ENCODE measurements at places on chromosomes 4 and X. TPM values are rescaled to one million over a fixed set of nuclear protein-coding genes. Genes with fewer than 3 reads are reported as not detected.

- no peak for DNase-seq
Measured at GRCh38 chrX:45815441-45815840, 614.8 kb upstream of the DIPK2B start.

GRCh38 chr4:88846206-88846790, 148.7 kb upstream of the NAP1L5 start:
- DNase-seq = no peak

DNA sequence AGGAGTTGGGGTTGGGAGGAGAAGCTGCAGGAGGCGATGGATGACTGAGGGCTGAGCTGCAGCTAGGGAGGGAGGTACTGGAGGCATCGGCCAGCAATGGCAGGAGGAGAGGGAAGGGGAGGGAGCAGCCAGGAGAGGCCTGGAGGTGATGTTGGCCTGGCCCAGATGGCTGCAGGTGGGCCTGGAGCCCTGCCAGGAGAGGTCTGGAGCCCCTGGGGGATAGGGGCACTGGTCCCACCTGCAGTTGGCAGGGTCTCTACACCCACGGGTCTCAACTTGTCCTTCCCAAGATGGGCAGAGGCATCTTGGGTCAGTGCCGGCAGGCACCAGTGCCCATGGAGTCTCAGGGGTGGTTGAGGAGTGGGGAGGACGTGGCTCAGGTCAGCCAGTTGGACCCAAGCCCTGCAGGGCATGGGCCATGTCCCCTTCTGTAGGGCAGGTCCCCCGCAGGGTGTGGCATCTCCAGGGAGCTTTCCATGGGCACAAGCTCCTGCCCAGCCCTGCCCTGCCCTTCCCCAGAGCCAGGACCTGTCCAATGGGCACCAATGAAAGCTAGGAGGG, 2.7 kb upstream of the MXD4 start:
- DNase-seq = no peak

SRPX2 gene
- not detected for total RNA-seq

DNA sequence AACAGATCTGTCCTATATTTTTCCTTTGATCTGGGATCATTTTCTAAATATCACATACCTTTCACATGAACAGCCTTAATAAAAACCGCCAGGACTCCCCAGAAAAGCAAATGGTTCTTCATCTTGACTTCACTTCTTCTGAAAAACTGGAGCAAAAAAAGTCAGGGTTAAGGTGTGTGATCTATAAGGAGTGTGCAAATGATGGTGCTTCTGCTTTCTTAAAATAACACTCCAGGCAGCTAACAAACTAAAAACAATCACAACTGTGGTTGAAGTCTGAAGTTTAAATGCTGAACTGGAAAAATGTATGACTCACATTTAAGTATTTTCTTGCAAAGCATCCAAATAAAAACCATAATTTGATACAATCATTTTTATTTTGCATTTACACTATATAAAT, at the start of gene JCHAIN:
Gene JCHAIN (minus strand): TSS at position 140 of the 400 bp plus-strand sequence. CDS start 18 bp downstream, at position 122.
- no peak for DNase-seq

GRCh38 chr4:178309890-178310289, 867.7 kb upstream of the AGA start:
- no peak for DNase-seq

DNA sequence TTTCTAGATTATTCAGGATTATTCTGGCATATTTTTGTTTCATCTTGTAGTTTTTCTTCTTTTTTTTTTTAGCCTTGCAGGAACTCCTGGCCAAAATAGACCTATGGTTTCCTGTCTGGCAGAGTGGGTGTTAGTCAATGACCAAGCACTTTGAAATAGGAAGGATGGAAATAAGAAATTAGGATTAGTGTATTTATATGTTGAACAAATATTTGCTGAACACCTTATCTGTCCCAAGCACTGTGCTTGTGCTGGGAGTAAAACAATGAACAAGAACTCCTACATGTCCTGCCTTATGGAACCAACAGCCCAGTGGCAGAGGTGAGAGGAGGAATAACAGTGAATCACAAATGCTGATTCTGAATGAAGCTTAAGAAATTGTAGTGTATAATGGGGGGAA, 4.5 kb downstream of the MMRN1 start:
- no peak for DNase-seq

DNA sequence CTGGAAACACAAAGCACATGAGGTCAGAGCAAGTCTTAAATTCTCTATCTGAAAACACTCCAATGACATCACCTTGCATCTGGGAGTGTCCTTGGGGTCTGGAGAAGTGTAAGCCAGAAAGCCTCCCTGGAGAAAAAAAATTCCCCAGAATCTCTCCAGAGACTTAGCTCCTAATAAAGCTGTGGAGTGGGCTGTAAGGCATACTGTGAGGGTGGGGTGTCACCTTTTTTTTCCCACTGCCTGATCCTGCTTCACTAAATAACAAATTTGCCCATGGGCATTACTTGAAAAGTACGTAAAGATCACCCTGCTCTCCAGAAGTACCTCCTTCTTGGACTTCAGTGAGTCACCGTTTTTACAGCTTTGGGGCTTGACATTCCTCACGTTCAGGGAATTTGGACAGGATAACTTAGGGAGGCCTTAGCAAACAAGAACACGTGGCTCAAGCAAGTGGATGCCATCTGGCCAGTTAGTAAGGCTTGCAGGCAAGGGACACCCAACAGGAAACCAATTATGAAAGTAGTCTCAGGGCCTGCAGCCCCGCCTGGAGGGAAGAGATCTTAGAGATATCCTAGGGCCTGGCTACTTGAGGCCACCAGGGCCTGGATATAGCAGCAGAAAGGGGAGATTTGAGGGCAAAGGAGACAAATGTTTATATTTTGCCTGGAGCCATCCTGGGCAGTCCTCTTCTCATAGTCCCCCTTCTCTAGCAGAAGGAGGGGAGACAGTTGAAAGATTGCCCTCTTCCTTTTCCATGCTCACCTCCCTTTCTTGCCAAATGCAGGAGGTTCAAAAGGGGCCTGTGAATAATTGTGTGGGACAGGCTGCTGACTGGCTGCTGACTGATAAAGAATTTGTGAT, 60.1 kb upstream of the PLAC1 start:
- no peak for DNase-seq

Measured in activated CD4-positive, alpha-beta T cell treated with anti-CD3 and anti-CD28 coated beads, Interleukin-2, amount 10 ng/mL, durations not matched to agents 7 days and 5 days (primary cell).